AG09319 (cell line): ENCODE measurements at places on chromosomes 6 and 20.

DNA sequence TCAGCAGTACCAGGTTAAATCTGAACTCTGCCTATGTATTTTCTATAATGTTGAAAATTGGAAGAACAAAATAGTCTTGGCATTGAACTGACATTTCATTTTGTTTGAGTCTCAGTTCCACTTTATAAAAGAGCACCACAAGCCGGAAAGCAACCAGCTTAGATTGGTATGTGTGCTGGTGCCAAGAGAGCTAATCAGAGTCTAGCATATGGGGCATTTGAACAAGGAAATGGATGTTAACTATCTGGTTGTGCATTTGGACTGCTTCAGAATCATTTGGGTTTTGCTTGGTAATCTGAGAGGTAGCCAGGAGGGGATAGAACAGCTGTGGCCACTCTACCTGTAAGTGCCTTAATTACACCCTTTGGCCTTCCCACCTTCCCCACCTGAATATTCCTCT is 184.8 kb downstream of the GRIK2 start:
- DNase-seq = no peak

- no peak for DNase-seq
Observed at GRCh38 chr6:5556011-5556410, 294.7 kb downstream of the FARS2 start.

- DNase-seq = no peak
Observed at GRCh38 chr6:4965562-4966389, 38.1 kb downstream of the RPP40 start.

GRCh38 chr20:50558483-50558925 is 48.3 kb downstream of the PTPN1 start:
- peak; percentile 16 for DNase-seq

DNA sequence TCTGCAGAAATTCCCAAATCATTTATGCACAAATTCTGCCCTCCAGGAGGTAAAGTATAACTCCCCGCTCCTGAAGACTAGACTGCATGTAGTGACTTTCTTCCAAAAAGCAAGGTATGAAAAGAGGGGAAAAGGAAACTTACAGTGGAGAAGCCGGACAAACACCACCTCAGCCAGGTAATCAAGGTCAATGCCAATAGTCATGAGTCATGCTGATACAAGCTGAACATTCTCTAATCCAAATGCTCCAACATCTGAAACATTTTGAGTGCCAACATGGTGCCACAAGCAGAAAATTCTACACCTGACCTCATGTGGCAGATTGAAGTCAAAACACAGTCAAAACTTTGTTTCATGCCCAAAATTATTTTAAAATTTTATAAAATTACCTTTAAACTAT is 165.6 kb downstream of the FOXA2 start:
- no peak for DNase-seq

- no peak for DNase-seq
Observed at GRCh38 chr6:146548898-146549374, 5.3 kb downstream of the RAB32 start.

DNA sequence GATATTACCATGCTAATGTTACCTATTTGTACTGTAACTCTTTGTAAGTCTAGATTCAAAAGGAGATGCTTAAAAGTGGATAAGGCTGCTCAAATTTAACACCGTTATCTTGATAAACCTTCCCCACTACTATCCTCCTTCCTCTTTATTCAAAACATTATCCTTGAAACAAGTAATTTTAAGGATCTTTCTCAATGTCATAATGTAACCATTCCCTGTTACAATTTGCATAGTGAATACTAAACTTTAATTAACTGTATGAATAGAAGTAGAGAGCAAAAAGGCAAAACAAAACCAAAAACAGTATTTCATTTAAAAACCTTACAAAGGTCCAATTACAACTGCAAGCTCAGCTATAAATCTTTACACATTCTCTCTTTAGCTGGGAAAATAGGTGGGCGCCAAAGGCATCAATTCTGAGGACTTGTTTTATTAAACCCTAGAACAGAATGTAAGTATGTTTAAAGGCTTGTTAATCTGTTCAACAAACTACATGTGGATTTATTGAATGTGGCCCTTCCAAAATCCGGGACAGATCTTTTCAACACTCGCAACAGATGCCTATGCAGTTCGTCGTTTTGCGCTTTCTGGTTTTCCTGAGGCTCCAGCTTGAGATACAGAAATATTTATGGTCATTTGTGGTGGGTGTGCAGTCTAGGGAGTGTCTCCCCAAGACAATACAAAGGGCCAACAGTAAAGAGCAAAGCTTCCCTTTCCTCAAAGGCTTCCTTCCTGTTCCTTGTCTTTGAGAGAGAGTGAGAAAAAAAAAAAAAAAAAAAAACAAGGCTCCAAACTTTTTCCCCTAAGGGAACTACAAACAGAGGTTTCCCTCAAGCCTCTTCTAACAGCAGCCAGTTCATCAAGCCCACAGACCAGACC is 15.1 kb downstream of the KIF13A start:
- DNase-seq = no peak

GRCh38 chr20:31663524-31663837 is 25.8 kb downstream of the COX4I2 start:
- DNase-seq = no peak

GRCh38 chr20:59006167-59006863 is 739 bp downstream of the CTSZ start:
- DNase-seq = no peak

DNA sequence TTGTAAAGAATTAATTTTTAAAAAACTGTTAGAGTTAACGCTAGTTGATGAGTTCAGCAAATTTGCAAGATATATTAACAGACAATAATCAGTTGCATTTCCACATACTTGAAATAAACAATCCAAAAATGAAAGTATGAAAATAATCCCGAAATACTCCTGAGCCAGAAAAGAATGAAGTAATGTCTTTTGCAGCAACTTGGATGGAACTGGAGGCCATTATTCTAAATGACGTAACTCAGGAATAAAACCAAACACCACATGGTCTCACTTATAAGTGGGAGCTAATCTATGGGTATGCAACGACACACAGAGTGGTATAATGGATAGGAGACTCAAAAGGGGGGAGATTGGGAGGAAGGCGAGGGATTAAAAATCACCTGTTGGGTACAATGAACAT is 872.9 kb upstream of the GJE1 start:
- DNase-seq = no peak

DNA sequence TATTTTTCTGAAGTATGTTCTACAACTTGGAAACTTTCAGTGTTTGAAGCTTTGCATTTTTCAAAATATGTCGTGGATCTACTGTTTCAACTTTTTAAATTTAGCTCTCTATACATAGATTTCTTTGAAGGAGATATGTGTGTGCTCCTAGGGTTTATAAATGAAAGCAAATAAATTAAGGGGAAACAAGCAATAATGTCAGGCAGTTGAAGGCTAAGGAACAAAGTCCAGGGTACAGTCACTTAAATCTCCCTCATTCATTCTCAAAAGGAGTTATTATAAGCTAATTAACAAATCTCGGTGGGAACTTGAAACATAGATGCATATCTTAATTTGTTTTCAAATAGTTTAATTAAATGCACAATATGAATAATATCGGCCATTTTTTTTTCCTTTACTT is 79.4 kb downstream of the SAMD5 start:
- no peak for DNase-seq

- no peak for DNase-seq
Observed at GRCh38 chr6:84220809-84221409, 6.5 kb downstream of the CEP162 start.

GRCh38 chr6:40930555-40930954 is 108.5 kb downstream of the UNC5CL start:
- no peak for DNase-seq

DNA sequence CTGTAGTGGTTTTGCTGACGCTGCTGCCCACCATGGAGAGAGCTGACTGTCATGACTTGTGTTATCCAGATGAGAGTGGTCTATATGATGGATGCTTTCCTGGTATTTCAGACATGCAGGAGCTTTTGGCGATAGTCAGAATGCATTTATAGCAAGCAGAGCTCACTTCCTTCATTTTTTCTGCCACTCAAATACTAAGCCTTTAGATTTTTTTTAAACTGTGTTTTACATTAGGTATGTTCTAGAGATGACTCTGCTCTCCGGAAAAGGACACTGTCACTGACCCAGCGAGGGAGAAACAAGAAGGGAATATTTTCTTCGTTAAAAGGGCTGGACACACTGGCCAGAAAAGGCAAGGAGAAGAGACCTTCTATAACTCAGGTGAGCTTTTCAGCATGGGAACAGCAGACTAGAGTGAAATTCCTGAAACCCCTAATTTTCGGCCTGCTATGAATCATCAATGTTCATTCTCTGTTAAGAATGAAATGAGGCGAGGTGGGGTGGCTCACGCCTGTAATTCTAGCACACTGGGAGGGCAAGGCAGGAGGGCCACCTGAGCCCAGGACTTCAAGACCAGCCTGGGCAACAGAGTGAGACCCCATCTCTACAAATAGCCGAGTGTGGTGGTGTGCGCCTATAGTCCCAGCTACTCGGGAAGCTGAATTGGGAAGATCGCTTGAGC is 98.6 kb upstream of the CLDN20 start:
- DNase-seq = no peak

GRCh38 chr20:7379621-7380220 is 560.5 kb downstream of the HAO1 start:
- no peak for DNase-seq

DNA sequence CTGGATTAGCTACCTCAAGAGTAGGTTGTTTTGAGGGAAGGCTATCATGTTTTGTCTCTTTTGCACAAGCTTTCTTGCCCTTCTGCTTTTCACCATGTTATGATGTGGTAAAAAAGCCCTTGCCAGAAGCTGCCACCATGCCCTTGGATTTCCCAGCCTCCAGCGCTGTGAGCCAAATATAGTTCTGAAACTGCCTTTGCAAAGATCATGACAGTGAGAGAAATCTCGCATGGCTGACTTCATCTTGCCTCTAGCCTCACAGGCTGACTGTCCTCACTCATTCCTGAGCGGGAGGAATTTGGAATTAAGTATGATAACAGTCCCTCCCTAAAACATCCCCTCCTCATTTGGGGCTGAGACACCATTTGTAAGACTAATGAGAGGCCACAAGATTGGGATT is 207.7 kb downstream of the BTBD9 start:
- DNase-seq = no peak

- DNase-seq = peak; percentile 15
Observed at GRCh38 chr6:141398949-141399348, 733.8 kb upstream of the GJE1 start.
